ENCODE measurements at places on chromosomes 16 and 17.

- DNase-seq, result peak; percentile 9
Observed at GRCh38 chr17:44205962-44206824, 6.5 kb upstream of the ATXN7L3 start.

- DNase-seq, result no peak
Observed at GRCh38 chr16:77424871-77425604, 9.8 kb downstream of the ADAMTS18 start.

DNA sequence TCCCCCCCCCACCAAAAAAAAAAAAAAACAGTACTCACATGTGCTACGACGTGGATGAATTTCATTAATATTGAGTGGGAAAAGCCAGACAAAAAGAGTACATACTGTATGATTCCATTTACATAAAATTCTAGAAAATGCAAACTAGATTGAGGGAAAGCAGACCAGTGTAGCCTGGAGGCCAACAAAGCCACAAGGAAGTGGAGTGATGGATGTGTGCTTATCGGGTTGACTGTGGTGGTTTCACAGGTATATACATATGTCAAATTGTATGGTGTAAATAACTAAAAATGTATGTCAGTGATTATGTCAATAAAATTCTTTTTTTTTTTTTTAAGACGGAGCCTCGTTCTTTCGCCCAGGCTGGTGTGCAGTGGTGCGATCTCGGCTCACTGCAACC lies 1.9 kb upstream of the PLD6 start:
- DNase-seq, result no peak

- peak; percentile 91 for DNase-seq
Observed at GRCh38 chr17:59329176-59330052, 2.0 kb upstream of the YPEL2 start.

GRCh38 chr16:85979605-85980004 lies 80.6 kb downstream of the IRF8 start:
- DNase-seq, result no peak

DNA sequence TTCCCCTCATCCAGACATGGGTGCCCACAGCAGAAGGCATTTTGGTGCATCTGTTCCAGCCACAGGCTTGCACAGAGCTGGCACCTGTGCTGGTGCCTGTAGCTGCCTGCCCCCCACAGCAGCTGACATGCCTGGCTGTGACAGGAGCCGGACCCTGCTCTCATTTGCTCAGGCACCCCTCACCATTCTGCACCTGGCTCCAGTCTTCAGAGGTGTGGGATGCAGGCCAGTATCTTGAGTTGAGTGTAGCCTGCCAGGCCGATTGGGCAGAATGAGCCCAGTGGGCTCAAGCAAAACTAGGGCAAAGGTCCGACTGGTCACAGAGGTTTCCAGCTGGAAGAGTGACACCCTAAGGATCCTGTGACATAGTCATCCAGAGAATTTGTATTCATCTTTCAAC lies 887.7 kb downstream of the CDH11 start:
- DNase-seq, result no peak

DNA sequence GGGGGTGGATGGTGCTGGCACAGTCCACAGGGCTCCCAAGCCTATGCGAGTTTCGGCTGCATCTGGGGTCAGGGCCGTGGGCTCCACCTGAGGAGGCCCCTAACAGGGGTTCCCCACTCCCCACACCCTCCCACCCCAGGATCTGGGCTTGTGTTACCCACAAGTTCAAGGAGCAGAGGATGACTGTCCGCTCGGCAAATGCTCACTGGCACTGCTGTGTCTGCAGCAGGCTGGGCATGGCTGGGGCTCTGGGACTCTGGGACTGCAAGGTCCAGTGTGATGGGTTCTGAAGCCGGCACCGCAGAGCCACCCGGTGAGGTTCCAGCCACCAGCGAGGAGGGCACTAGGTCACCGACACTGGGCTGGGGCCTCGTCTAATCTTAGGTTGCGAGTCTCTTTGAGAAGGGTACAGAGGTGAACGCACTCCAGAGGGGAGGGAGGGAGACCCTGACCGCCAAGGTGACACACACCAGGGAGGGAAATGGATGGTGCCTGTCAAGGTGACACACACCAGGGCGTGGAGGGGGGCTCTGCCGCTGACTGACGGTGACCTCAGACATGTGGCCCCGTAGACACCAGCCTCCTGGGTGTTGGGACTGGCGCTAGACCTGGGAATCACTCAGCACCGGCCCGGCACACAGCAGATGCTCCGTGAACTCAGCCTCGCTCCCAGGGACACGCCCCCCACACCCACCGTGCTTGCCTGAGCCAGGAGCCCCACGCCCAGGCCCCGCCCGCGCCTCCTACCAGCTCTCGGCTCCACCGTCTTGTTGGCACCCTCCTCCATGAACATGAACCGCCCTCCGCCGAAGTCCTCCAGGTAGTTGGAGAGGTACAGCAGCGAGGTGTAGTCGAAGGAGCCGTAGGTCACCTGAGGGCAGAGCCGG lies 20.5 kb upstream of the HEXD start:
- no peak for DNase-seq

DNA sequence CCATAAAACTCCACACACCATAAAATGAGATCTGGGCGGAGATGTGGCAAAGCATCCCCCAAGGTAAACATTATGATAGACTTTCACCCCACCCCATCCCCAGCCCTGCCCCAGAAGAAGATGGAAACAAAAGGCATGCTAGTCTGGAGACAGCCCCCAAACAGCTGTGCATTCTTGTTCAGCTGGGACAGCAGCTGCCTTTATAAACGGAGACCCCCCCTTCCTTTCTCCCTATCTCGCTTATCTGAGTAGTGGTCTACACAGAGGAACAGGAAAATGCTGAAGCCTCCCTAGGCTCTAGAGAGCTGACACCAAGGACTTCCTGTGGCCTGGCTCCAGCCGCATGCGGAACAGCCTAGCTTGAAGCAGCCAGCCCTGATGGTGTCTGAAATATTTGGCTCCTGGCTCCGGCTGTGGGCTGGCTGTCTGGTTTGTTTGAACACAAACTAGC lies 190.3 kb upstream of the ANKFN1 start:
- DNase-seq, result peak; percentile 22

- peak; percentile 23 for DNase-seq
Observed at GRCh38 chr17:28057731-28058246, 15.3 kb downstream of the NLK start.

DNA sequence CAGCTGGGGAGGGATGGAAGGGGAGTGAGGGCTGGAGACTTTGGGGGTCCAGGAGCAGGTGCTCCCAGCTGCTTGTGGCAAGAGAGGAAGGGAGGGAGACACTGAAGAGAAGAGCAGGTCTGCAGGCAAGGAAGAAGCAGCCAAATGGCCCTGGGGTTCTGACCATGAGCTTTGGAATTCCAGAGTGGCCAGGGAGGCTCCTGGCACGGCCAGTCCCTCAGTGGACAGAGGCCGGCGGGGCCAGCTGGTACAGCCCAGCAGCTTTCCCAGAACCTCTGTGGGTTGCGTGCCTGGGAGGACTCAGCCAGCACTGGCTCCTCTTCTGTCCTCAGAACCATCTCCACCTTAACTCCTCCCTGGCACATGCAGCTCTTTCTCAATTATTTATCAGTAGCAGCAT lies 233.0 kb downstream of the MSI2 start:
- no peak for DNase-seq

GRCh38 chr16:28555561-28555960 lies 1.8 kb downstream of the SGF29 start:
- no peak for DNase-seq

GRCh38 chr16:72560617-72561016 lies 388.7 kb upstream of the PMFBP1 start:
- DNase-seq, result peak; percentile 29

- DNase-seq, result peak; percentile 80
Observed at GRCh38 chr17:7838090-7839075, 4.4 kb downstream of the KDM6B start.

GRCh38 chr16:31000671-31001382 lies 9.6 kb downstream of the STX1B start:
- DNase-seq, result no peak

DNA sequence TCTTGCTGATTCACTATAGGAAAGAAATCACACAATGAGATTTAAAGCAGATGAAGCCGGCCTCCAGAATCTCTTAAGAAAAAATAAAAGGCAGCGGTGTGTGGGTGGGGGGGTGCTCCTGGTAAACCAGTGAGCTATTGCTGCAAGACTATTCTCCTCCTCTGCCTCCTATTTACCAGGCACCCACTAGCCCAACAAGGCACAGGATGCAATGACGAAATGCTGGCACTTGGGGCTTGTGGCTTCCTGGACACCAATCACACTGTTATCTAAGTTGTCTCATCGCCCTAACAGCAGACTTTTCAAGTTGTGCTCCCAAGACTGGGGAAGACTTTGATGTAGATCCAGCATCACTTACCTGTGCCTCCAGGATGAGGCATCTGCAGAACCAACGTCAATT lies 50.2 kb upstream of the NDRG4 start:
- no peak for DNase-seq

- DNase-seq, result no peak
Observed at GRCh38 chr16:86038926-86039310, 140.0 kb downstream of the IRF8 start.

DNA sequence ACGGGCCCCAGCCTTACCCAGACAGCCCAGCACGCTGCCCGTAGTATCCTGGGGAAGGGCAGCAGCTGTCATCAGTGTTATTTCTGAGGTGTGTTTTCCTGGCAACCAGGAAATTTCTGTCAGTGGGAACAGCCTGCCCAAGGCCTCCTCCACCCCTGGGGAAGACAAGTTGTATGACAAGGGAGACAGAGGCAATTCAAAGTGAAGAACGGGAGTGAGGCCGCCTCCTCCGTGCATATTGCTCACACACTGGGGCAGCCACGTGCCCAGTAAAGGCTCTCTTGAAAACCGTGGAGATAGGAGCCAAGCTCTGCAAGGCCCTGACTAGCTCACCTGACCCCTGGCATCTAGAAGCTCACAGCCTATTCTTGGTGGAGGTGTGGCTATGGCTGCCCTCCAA lies 57.6 kb downstream of the RAI1 start:
- DNase-seq, result no peak

- no peak for DNase-seq
Observed at GRCh38 chr16:2981177-2981898, 1.1 kb upstream of the PKMYT1 start.

DNA sequence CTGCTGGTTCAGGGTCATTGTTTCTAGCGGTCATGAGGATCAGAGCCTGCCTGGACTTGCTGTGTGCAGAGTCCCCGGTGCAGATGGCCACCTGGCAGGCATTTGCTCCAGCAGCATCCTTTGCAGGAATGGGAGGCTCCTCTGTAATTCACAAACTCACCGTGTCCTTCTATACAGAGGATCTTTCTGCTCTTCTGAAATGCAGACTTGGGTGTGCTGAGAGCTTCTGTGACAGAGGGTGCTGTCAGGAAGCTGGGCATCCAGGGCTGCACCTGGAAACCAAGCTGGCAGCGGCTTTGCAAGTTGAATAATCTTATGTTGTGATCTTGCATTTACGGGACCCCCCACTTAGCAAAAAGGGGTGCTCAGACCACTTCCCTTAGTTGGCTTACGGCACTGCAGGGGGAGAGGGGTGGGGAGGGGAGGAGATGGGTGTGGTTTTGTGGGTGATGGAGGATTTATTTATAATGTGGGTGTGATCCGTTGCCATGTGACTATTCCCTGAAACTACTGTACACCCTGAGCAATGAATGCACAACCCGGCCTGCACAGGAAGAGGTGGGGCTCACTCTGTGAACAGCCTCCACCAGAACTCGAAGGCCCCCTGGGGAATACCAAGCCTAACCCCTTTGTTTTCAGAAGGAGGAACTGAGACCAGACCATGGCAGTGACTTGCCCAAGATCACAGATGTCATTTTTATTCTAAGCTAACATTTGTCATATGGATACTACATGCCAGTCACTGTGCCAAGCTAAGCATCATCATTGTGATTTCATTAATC lies 178.3 kb downstream of the PRKCB start:
- peak; percentile 17 for DNase-seq

GRCh38 chr17:30996486-30996885 lies 25.6 kb downstream of the RNF135 start:
- no peak for DNase-seq

DNA sequence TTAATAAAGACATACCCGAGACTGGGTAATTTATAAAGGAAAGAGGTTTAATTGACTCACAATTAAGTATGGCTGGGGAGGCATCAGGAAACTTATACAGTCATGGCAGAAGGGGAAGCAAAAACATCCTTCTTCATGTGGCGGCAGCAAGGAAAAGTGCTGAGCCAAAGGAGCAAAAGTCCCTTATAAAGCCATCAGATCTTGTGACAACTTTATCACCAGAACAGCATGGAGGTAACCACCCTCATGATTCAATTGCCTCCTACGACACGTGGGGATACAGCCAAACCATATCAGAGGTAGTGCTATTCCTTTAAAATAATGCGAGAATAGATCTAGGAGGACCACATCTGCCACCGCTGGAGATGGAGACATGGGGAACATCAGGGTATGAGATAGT lies 9.0 kb downstream of the C16orf54 start:
- no peak for DNase-seq

- DNase-seq, result no peak
Observed at GRCh38 chr17:20930081-20930760, 112.6 kb downstream of the USP22 start.

- DNase-seq, result no peak
Observed at GRCh38 chr16:21190599-21190998, 20.8 kb downstream of the ZP2 start.

GRCh38 chr17:49910094-49910857 lies 58.7 kb upstream of the DLX4 start:
- DNase-seq, result no peak

- no peak for DNase-seq
Observed at GRCh38 chr17:6453279-6454024, 9.2 kb downstream of the PIMREG start.

DNA sequence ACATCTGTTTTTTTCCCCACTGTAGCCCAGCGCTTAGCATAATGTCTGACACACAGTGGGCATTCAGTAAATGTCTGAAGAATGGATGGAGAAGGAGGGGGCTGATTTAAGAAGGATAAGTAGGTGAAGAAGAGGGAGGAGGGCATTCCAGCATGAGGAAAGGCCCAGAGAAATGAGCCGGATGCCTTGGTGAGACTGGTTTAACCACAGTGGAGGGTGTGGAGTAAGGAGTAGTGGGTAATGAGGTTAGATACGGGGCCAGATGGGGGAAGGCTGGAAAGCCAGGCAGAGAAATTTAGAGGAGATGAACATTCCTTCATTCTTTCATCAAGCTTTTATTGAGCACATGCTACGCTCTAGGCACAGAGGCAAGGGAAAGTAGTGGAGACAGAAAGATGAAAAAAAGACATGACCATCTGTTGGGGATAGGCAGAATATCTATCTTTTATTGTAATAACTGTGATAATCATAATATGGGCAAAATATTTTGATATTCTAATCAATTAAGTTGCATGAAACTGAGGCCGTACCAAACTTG lies 43.7 kb upstream of the NFAT5 start:
- DNase-seq, result no peak

- no peak for DNase-seq
Observed at GRCh38 chr17:13534946-13535345, 66.8 kb downstream of the HS3ST3A1 start.

Measured in lung (tissue), 17 donors.